ENCODE measurements at places on chromosomes 12 and 14. TPM values are rescaled to one million over a fixed set of nuclear protein-coding genes. Genes with fewer than 3 reads are reported as not detected.

DNA sequence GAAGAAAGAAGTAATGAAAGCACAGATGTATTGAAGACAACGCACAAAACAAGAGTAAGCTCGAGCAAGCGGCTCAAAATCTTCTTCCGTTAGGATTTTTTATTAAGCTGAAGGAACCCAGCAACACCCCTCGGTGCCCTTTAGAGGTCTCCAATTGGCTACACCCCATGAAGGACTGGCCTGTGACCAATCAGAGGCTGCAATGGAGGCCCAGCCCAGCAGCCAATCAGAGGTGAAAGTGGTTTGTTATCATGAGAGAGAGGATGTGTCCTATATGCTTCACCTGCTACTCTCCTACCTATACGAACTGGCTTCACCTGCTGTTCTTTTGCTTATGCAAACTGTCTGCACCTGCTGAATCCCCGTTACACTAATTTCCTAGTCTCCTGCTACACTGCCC is 358.8 kb downstream of the C12orf50 start:
- no peak for DNase-seq

DNA sequence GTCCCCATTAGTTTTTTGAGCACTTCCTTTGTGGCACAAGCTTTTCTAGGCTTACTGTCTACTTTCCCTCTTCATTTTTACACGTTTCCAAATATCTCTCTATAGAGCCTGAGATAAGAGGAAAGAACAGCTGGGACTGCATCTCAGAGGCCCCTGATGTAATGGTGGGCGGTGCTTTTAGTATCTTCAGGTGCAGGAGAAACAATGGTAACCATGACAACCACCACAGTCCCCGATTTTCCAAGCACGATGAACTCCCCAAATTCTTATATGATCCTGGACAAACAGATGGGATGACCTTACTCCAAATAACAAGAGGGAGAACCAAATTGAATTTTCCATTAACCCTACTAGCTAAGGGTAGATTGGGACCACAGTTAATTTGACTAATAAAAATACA is 103.3 kb downstream of the AEBP2 start:
- DNase-seq, result no peak

The ATP2B1 gene
- total RNA-seq, result 28.0 TPM

DNA sequence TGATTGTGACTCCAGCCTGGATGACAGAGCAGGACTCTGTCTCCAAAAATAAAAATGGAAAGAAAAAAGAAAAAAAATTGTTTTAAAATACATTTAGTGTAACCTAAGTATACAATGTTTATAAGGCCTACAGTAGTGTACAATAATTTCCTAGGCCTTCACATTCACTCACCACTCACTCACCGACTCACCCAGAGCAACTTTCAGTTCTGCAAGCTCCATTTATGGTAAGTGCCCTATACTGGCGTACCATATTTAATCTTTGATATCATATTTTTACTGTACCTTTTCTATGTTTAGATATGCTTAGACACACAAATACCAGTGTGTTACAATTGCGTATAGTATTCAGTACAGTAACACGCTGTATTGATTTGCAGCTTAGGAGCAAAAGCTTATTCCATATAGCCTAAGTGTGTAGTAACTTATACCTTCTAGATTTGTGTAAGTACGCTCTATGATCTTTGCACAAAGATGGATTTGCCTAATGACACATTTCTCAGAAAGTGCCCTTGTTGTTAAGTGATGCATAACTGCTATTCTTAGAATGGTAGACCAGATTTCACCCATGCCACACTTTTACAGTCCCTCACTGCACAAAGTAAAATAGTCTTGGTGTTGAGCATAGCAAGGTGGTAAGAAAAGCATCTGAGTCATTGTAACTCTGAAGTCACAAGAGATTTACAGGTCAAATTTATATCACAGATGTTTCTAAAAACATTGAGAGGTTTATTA is 151.9 kb downstream of the LRRK2 start:
- DNase-seq, result no peak

The HOXC11 gene
- 6.3 TPM for total RNA-seq

The ATF1 gene
- 21.4 TPM for total RNA-seq

DNA sequence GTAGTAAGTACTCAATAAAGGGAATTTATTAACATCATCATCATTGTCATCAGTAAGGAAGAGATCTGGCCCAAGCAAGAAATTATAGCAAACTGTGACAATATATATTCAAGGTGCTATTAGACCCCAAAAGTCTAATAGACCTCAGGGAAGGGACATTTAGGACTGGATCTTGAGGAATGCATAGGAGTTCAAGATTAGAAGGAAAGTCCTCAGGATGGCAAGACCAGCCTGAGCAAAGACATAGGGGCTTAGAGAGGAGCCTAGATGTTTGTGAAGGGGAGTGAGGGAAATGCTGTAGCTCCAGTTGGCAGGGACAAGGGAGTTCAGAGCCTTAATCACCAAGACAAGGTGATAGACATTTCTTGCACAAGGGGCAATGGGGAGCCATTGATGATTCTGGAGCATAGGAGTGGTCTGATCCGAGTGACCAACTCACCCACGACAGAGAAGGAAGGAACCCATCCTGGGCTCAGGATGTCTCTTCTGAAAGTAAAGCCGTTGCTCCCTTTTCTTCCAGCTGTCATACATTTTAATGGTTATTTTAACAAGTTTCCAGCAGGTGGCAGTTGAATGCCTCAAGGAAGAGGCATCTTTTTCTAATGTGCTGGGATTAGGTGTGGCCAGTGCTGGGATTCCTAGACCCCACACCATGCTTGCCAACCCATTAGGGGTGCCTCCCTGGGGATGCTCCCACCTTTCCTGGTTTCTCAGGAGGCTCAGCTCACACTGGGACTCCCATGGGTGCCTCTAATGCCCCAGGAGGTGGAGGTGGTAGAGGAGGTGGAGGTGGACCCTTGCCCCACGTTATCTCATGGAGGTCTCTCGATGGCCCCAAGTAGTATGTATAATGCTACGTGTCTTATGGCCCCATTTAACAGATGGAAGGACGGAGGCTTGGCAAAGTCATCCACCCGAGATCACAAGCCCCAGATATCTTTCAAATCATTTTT is 37.8 kb downstream of the PHETA1 start:
- peak; percentile 37 for DNase-seq

DNA sequence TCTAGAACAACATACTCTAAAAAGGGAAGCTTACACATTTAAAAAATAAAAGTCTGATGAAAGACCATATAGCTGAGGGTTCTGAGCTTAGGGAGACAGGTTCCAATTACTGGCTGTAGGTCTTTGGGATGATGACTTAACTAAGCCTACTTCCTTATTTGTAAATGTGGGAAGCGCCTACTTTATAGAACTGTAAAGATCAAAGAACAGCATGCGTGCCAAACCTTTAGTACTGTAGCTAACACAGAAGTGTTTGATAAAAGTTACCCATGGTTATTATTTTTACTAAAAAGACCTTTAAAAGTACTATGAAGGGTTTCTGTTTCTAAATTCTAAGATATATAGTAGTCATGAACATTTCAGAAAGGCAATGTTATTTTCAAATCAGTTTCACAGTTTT is 35.7 kb downstream of the STK38L start:
- DNase-seq, result no peak

GRCh38 chr12:96906849-96907670 is at the start of gene NEDD1:
Gene NEDD1, plus strand, starts transcription at chr12:96907257. Its CDS starts 2,503 bp downstream, at chr12:96909760.
- peak; percentile 26 for DNase-seq

DNA sequence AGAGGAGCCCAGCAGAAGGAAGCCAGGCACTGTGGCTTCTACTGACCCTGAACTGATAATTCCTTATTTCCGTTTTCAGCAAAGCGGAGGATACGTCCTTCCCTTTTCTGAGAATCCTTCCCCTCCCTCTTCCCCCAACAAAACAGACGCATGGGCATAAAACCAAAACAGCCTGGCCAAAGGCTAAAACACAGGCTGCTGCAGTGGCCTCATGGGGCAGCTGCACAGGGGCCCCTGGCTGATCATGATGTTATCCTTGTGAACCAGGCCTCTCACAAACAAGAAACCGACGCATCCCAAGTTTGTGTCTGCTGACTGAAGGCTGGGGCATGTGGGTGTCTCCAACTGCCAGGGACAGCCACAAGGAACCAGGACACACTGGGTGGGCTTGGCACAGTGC is 23.4 kb upstream of the STON2 start:
- no peak for DNase-seq

The CDC42BPB gene
- 52.9 TPM for total RNA-seq

- DNase-seq, result no peak
Measured at GRCh38 chr12:62263966-62264365, 3.8 kb downstream of the USP15 start.

DNA sequence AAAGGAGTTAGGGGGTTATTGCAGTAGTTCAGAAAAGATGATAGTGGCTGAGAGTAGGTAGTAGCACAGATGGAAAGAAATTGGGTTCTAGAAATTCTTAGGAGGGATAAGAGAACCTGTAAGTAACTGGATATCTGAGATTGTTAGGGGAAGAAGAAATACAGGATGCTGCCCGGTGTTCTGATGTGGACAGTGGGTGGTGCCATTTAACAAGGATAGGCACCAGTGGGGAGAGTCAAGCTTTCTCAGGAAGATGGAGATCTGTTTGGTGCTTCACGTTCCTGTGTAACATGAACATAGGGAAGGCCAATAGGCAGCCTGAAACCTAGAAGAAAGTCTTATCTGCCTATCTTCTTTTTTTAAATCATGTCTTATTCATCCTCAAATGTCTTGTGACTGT is 245.9 kb downstream of the NPAS3 start:
- DNase-seq, result no peak

- DNase-seq, result no peak
Measured at GRCh38 chr14:26370115-26370514, 227.7 kb downstream of the NOVA1 start.

The STX2 gene
- total RNA-seq, result 21.3 TPM

GRCh38 chr14:23171222-23171975 is 12.1 kb downstream of the SLC7A8 start:
- DNase-seq, result peak; percentile 96

DNA sequence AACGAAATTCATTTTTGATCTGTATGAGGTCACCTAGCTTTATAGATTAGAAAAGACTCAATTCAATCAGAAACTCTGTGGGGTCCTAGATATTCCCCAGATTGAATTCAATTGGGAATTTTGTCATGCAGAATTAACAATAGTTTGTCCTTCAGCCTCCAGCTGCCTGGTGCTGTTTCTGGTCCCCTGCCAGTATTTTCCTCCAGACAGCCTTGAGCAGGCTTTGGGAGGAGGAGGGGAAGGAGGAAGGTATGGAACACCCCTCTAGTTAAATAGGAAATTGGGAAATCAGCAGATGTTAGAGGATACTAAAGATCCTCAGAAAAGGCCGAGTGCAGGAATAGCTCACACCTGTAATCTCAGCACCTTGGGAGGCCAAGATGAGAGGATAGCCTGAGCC is 10.6 kb downstream of the GRIP1 start:
- DNase-seq, result no peak

The RNASE3 gene
- not detected for total RNA-seq

DNA sequence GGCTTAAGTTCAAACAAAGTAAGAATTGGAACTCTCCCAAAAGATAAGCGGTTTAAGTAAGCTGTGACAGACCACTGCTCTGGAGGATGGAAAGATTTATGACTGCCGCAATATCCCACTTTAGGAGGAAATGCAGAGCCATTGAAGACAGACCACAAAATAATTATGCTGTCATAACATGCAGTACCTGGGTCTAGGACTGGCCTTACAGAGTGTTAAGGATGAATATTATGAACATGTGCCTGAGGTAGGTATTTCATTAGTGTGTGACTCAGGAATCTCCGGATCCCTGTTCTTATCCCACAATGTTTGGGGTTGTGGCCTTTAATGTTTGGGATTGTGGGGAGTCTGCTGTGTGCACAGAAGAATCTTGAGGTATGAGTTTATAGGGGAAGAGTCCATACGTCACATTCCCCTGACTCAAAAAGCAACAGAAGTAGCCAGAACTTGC is 114.9 kb downstream of the SAMD4A start:
- DNase-seq, result peak; percentile 89

- DNase-seq, result no peak
Measured at GRCh38 chr14:23323838-23324454, 2.7 kb downstream of the PABPN1 start.

DNA sequence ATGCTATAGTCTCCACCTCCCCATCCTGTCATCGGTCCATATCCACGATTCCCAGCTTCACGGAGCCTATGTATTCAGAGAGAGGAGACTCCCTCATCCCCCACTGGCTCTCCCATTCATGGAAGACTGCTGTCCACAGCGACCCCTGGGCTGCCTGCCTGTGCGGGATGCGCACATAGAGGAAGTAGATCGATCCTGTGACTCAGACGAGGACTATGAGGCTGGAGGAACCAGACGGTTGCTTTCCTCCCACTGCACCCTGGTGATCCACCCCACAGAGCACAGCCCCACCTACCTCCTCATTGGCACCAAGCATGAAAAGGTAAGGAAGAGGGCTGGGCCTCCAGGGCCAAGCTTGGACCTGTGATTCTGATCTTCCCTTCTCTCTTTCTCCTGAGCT is 24.4 kb downstream of the PIGH start:
- DNase-seq, result peak; percentile 23

DNA sequence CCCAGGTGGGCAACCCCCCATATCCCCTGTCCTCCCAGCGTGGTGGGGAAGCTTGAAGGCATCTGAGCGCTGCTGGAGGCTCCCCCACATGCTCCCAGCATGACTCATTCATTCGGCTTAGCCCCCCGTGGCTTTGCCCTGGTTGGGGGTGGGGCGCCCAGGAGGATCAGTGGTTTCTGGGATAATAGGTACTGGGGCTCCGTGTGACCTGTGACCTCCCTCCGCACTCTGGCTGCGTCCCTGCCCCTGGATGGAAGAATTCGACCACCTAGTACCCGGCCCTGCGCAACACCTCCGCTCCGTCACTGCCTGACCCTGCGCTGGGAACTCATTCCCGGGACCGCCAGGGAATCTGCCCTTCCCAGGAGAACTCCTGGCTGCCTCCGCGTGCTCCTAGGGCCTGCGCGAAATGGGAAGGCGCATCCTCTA is 120.1 kb downstream of the AACS start:
- DNase-seq, result no peak

The CCDC197 gene
- total RNA-seq, result not detected

GRCh38 chr14:61730756-61731373 is 31.4 kb upstream of the SNAPC1 start:
- DNase-seq, result no peak

The IL31 gene
- total RNA-seq, result not detected

DNA sequence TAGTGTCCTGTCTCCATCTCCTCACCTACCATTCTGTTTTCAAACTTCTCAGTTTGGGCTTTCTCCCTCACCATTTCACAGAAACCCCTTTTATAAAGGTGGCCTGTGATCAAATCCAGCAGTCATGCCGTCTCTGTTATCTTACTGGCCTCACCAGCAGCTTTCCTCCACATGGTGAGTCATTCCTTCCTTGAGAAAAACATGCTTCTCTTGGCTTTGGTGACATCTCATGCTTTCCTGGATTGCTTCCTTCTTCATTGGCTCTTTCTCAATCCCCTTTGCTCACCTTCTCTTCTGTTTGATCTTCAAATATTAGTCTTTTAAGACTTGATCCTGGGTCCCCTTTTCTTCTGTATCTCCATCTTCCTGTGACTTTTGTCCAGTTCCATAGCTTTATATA is 164.9 kb downstream of the ANO4 start:
- peak; percentile 41 for DNase-seq
